ENCODE measurements at places on chromosomes 4 and X.

DNA sequence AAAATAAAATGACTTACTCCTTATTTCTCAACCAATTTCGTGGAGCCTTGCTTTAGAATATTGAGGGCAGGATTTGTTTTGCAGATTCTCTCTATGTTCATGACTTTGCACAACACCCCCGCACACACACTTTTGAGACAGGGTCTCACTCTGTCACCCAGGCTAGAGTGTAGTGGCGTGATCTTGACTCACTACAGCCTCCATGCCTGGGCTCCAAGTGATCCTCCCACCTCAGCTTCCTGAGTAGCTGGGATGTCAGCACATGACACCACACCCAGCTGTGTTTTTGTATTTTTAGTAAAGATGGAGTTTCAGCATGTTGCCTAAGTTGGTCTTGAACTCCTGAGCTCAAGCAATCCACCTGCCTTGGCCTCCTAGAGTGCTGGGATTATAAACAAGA lies 12.0 kb downstream of the CT47C1 start:
- no peak for DNase-seq

- no peak for DNase-seq
These were observed 16.4 kb downstream of the BANK1 start for GRCh38 chr4:101806914-101807313.

GRCh38 chr4:77183777-77184420 lies 26.9 kb downstream of the CCNG2 start:
- no peak for DNase-seq

DNA sequence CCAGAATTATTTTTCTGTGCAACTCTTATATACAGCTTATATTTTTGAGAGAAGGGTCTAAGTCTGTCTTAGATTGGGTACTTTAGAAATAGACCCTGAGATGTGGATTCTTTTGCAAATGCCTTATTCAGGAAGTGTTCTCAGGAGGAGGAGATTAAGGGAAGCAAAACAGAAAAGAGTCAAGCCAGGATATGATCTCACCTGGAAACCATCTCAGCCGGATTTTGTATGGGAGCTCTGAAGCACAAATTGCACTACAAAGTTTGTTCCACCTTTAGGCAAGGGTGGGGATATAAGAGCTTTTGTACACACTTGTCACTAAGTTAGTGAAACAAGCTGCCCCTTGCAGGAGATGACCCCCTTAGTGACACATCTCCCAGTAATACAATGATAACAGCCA lies 121.2 kb upstream of the GRPR start:
- DNase-seq: no peak

DNA sequence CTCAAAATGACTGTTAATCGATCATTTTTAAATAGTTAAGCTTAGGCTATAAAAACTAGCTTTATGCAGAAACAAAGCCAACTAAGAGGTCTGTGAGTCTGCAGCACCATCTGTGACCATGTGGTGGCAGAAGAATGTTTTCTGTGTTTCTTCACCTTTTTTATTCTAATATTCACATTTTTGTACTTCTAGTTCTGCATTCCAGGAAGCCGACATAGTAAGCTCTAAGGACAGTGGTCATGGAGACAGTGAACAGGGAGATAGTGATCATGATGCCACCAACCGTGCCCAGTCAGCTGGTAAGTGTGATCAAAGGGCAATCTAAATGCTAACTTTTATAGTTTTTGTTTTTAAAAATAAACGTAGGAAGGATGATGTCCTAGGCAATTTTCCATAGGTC lies 5.6 kb downstream of the PCDH10 start:
- DNase-seq: peak; percentile 55
